ENCODE measurements at places on chromosomes 12 and 14.

GRCh38 chr12:47740606-47741339 lies 15.5 kb upstream of the ENDOU start:
- no peak for DNase-seq

GRCh38 chr14:98900798-98901197 lies 371.2 kb downstream of the BCL11B start:
- DNase-seq, result no peak

DNA sequence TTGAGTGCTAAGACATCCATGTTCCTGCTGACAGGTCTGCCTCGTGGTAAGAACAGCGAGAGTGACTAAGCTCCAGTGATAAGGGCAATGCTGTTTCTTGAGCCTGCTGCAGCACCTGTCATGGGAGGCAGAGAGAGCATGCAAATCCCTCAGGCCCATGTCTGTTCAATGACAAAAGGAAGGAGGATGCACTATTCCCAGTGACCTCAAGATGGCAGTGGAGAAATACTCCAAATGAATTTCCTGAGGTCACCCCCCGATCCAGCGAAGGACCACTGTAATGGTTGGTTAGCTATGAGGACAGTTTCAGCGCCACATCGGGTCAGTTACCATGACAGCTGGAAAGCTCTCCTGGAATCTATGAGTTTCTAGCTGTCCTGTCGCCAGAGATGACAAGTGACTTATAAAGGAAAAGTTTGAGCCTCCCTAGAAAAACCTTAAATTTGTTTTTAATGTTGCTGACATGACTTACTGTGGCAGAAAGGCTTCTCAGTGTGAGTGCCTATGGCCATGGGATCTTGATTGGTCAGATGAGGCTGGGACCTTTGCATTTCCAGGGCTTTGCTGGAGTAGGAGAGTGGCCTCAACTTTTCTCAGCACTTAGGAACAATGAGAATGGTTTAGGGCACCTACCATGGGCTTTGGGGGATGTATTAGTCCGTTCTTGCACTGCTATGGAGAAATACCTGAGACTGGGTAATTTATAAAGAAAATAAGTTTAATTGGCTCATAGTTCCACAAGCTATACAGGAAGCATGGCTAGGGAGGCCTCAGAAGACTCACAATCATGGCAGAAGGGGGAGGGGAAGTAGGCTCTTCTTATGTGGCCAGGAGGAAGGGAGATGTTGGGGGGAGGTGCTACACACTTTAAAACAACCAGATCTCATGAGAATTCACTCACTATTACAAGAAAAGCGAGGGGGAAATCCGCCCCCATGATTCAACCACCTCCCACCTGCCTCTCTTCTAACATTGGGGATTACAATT lies 88.0 kb upstream of the TMEM260 start:
- DNase-seq, result peak; percentile 51

GRCh38 chr12:92021666-92022035 lies 124.0 kb downstream of the BTG1 start:
- no peak for DNase-seq

DNA sequence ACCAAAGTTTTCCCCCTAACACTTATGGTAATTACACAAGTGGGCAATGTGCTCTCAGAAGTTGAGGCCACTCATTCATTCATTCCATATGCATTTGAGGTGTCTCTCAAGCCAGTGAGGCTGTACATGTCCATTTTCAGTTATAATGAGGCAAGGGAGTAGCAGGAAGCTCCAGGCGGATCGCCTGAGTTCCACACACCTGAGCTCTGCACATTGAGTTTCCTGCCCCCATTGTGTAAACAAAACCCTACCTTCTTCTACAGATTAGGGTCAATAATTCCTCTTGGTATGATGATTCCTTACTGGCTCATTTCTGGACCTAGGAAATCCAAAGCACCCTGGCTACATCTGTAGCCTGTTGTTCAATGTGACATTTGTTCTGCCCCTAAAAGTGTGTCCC lies 555.3 kb downstream of the MED13L start:
- no peak for DNase-seq

DNA sequence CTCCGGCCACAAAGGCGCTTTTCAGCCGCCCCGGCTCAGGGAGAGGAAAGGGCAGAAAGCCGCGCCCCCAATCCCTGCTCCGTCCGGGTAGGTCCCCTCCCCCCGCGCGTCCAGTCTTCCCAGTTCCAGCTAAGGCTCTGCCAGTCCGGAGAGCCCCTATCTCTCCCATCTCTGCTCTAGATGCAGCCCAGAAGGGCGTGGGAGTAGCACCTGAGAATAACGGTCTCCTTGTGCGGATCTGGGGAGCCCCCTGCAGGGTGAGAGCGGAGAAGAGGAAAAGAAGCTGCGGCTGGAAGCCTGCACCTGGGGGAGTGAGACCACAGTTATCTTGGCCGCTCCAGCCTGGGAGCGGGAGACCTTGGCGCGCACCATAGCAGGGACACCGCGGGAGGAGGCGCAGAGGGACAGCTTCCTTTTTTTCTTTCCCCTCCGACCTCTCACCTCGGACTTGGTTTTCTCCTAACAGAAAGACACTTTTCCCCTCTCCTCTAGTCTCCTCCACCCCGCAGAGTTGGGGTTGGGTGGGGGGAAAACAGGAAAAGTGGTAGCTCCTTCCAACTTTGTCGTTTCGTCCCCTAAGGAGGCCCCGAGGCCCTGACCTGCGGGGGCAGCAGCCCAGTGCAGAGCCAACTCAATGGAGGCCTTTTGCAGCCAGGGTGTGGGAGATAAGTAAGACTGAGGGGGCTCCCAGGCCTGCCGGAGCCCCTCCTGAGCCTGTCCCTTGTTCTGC lies 2.4 kb downstream of the DHH start:
- DNase-seq, result peak; percentile 75

- DNase-seq, result no peak
Observed at GRCh38 chr12:123388951-123389559, 5.1 kb downstream of the KMT5A start.

DNA sequence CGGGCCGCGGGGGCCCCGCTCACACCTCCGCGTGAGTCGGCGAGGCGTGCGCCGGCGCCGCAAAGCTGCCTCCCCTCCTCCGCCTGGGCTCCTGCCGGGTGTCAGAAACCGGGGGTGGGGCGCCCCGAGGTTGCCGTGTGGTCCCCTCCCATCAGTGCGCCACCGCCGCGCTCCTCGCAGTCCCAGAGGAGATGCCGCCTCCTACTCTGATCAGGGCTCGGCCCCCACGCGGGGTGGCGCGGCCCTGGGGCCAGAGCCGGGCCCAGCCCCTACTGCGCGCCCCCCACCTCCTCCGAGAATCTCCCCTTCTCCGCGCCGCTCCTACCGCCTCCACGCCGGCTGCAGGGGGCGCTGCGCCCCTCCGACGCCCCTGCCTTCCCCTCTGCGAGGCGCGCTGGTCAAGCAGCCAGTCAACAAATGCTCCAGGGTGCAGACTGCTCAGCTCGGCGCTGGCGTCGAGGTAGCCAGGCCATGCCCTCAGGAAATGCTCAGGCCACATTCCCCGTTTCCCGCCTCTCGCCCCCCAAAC lies 467 bp upstream of the JAG2 start:
- DNase-seq, result peak; percentile 59

GRCh38 chr12:113683574-113683973 lies 211.9 kb upstream of the LHX5 start:
- no peak for DNase-seq

- DNase-seq, result no peak
Observed at GRCh38 chr14:23365732-23366425, 907 bp upstream of the EFS start.

- no peak for DNase-seq
Observed at GRCh38 chr14:102124419-102124818, 15.3 kb upstream of the WDR20 start.

DNA sequence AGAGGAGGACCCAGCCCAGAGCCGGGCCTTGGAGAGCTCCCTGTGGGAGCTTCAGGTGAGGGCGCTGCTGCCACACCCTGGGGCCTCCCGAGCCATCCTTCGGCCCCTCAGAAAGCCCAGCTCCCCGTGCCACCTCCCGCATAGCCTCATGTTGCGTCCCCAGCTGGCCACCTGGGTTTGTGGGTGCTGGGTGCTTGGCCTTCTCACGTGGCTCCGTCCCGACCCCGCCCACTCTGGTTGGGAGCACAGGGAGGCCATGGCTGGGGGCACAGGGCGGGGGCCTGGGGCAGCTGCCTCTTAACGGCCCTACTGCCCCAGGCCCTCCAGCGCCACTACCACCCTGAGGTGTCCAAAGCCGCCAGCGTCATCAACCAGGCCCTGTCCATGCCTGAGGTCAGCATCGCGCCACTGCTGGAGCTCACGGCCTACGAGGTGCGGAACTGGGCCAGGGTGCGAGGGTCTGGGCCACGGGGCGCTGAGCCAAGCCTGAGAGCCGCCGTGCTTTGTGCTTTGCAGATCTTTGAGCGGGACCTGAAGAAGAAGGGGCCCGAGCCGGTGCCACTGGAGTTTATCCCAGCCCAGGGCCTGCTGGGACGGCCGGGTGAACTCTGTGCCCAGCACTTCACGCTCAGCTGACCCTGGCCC lies 7.6 kb downstream of the NOC4L start:
- DNase-seq, result no peak

GRCh38 chr14:105305345-105305744 lies 4.5 kb upstream of the BRF1 start:
- no peak for DNase-seq

DNA sequence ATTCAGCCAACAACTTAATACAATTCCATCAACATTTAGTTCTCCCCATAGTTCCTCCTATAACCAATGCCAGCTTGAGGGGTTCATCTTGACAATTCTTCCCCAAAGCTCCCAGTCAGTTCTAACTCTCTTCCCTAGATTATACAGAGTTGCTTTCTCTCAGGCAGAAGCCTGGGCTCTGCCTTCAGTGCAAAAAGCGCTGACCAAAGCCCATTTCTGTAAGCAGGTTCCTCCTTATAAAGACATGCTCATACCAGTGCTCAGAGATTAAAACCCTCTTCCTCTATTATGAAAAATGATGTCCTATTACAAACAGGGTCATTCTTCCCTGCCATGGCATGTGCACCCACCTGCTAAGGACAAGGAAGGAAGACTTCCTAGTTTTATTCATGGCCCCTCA lies 16.2 kb downstream of the SPIC start:
- no peak for DNase-seq

DNA sequence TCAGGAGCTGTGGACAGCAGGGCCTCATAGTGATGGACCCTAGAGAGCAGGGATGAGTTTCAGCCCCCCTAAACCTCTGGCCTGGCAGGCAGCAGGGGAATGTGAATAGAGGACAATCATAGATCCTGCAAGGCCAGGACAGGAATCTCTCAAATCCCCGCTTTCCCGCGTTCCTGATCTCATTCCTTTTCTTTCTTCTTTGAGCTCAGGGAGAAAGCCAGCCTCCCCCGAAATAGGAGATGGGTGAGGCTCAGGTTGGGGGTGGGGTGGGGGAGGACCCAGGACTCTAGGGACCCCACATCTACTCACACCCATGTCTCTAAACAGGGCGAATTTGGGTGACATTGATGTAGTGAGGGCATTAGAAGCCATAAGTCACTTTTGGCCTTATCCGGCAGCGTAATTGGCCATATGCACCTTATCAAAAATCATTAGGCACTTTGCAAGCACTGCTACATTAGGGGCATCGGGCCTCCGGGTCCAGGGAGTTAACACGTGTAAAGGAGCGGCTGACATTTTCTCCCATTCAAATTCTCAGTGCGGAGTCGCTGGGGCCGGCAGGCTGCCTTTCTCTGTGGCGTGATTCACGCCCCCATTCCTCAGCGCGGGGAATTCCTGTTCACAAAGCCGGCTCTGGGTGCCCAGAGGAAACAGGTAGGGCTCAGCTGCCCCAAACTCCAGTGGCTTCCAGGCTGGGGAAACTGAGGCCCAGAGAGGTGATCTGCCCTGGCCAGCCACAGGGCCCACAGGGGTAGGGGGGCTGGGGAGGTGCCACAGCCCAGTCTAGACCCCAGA lies 1.5 kb downstream of the LHX5 start:
- no peak for DNase-seq

- DNase-seq, result no peak
Observed at GRCh38 chr14:92649934-92650545, 98.4 kb downstream of the LGMN start.

DNA sequence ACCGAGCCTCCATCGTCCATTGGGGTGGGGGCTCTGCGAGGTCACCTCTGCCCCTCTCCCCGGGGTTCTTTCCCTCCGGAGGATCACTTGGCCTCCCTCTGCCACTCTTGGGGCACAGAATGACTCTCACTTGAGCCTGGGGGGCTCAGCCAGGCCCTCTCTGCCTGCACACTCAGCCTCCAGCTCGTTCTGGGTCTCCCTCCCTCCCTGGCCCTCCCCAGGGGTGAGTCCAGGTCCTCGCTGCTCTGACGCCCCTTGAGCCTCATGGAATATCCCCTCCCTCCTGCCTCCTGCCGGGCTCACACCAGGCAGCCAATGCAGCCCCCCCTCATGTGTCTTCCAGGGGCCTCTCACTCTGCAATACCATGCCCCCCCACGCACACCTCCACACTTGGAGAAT lies 17.7 kb upstream of the SFSWAP start:
- no peak for DNase-seq

GRCh38 chr12:121383601-121384021 lies 16.3 kb upstream of the RNF34 start:
- DNase-seq, result no peak

GRCh38 chr12:123354600-123354999 lies 10.0 kb downstream of the SBNO1 start:
- DNase-seq, result no peak

DNA sequence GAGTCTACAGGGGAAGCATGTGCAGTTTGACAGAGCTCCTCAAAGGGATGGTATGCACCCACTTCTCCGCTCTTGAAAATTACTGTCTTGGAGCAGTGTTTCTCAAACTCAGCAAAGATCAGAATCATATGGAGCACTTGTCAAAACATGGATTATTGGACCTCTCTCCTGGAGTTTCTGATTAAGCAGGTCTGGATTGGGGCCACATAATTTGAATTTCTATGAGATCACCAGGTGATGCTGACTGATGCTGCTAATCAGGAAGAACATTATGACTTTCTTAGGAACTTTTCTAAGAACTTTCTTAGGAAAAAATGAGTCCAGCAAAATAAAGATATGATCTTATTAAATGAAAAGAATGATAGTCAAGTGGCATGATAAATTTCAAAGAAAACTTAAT lies 144.3 kb downstream of the CPNE8 start:
- DNase-seq, result no peak

DNA sequence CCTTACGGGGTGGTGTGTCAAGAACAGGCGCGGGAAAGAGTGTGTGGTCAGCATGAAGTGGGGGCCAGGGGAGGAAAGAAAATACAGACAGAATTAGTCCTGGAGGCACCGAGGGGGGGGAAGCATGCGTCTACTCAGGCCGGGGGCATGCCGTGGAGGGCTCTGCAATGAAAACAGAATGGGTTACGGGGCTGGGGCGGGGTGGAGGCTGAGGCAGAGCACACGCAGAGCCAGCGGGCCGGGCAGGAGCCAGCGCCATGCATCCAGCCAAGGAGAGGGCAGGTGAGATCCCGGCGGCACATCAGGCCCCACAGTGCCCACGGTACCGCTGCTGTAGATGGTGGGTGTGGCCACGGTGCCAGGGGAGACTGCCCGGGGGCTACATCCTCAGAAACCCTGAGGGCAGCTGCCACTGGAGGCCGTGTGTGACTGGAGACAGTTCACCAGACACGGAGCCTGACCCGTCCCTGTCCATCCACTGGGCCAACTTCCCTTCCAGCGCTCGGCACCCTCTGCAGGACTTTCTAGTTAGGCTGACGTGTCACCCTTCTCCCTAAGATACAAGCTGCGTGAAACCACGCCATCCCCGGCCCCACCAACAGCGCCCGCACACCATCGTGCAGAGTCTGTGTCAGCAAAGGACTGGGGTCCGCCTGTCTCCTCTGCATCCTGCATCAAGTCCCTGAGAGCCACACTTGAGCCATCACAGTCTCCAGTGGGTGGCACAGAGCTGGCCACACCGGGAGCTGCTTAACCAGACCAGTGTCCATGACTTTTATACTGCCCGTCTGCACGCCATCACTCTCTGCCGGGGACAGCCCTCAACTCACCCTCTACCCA lies 87.4 kb downstream of the PIWIL1 start:
- no peak for DNase-seq
